ENCODE measurements at places on chromosomes 7 and 10.

GRCh38 chr7:11751807-11752389, 80.1 kb downstream of the THSD7A start:
- peaks cover 7% of the 10 kb centered on the region for H3K4me1 ChIP-seq
- DNase-seq, result no peak
- H3K36me3 ChIP-seq, result no peaks in the 10 kb centered on the region
- no peak overlapping the region for H3K4me3 ChIP-seq
- no peaks in the 10 kb centered on the region for H3K27me3 ChIP-seq

DNA sequence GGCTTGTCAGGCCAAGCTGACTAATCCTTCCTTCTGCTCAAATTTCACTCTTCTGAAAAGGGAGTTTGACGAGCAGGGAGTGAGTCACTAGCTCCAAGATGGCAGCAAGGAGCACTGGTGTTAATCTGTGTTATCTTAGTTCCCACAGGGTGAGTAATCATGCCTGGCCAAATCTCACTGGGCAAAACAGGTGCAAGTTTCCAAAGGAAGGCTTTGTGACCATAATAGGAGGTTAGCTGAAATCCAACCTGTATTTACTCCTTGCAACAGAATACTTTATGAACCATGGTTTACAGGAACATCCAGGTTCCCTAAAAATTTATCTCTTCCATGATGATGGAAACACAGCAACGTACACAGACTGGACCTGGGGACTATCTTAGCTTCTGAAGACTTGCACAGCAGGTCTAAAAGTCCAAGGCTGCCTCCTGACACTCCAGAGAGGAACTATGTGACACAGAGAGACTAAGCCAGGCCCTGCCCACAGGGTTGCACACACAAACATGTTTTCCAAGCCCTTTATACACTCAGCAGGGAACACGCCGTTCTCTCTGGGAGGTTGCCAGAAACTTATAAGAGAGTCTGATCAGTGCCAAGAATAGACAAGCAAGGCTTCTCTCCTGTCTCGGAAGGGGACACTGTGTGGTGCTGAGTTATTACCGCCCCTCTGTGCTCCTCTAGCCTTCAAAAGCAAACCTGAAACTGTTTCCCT, 46.3 kb downstream of the PDK4 start:
- H3K36me3 ChIP-seq, result no peaks in the 10 kb centered on the region
- peak; percentile 51 for DNase-seq
- peaks cover 5% of the 10 kb centered on the region for H3K4me1 ChIP-seq

- no peak overlapping the region for H3K4me3 ChIP-seq
- no peaks in the 10 kb centered on the region for H3K36me3 ChIP-seq
- no peaks in the 10 kb centered on the region for H3K27me3 ChIP-seq
- H3K27ac ChIP-seq, result no peak overlapping the region
These were observed 24.5 kb downstream of the HHEX start for GRCh38 chr10:92714152-92714845.

DNA sequence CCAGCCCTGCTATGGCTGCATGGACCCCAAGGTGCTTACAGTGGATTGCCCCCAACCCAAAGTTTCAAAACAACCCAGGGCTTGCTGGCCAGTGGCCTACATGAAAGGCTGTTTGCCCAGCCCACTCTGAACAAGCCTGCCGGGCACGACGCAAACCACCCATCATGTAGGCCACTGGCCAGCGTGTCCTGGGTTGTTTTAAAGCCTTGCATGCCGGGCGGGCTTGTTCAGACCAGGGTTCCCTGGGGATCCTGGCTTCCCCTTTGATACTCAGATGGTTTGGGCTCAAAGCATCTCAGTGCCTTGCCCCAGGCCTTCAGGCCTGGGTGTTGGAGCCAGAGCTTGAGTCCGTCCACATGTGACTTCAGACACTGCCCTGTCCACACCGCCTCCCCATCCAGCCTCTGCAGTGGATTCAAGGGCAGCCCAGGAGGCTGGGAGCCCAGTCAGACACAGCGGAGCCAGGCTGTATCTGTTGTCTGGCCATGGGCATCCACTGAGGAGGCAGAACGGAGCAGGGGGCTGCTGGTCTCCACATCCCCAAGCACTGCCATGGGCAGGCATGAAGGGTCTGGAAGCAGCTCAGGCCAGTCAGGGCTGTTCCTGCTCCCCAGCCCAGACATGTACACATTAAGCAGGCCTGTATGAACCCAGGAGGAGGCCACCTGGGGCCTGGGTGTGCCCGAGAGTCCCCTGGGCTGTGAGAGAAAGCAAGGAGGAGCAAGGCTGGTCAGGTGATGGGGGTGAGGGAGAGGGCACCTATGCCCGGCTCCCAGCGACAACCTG, 4.0 kb upstream of the ADIRF start:
- H3K27ac ChIP-seq, result peak overlapping the region; percentile 13
- peaks cover 58% of the 10 kb centered on the region for H3K4me1 ChIP-seq
- no peak overlapping the region for H3K4me3 ChIP-seq
- no peaks in the 10 kb centered on the region for H3K27me3 ChIP-seq

- no peak overlapping the region for H3K4me3 ChIP-seq
- no peaks in the 10 kb centered on the region for H3K27me3 ChIP-seq
- DNase-seq, result no peak
- no peaks in the 10 kb centered on the region for H3K4me1 ChIP-seq
- no peak overlapping the region for H3K27ac ChIP-seq
These were observed 1111.6 kb upstream of the SORCS1 start for GRCh38 chr10:108275895-108276685.

DNA sequence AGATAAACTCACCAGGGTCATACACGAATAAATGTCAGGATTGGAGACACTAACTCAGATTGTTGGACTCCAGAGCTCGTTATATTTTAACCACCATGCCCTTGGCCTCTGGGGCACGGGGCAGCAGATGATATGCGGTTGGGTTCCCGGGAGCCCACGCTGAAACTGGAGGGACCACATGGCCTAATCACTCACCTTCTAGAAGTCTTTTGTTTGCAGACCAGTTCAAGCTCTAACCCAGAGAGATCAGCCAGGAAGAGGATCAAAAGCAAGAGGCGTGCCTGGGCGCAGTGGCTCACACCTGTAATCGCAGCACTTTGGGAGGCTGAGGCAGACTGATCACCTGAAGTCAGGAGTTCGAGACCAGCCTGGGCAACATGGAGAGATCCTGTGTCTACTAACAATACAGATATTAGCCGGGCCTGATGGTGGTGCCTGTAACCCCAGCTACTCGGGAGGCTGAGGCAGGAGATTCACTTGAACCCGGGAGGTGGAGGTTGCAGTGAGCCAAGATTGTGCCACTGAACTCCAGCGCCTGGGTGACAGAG, 42.6 kb upstream of the ECHDC3 start:
- no peaks in the 10 kb centered on the region for H3K27me3 ChIP-seq
- H3K4me1 ChIP-seq, result 0 out of 2 replicates have a peak, but pooled peaks cover 7% of the 10 kb centered on the region
- DNase-seq, result no peak
- H3K4me3 ChIP-seq, result no peak overlapping the region

DNA sequence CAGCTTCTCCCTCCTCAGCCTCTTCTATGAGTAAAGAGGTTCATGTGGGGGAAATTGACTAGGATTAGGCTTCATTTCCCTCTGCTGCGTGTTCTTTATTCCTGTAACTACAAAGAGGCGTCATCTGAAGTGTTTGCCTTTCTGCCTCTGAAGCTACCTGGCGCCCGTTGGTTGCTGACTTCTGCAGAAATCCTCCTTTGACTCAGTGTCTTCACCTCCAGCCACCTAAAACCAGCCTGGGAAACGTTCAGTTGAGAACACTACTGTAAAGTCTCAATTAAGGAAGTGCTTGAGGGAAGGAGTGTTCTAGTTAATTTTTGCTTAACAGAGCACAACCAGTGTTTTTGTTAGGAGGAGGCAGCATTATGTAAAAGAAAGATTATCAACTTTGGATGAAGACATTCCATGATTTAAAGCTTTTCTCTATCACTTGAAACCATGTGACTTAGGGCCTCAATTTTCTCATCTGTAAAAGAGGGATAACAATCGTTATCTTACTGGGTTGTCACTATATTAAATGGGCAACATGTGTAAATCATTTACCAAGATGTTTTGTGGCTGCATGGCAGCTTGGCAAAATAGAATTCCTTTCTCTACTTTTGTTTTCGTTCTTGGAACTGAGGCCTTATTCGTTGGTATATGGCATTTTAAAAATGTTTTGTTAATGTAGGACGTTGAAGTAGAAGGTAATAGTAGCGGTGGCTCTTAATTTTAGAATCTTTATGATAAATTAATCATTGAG, 642.9 kb downstream of the SDK1 start:
- no peak for DNase-seq
- H3K4me3 ChIP-seq, result no peak overlapping the region
- H3K36me3 ChIP-seq, result no peaks in the 10 kb centered on the region
- no peak overlapping the region for H3K27ac ChIP-seq
- H3K27me3 ChIP-seq, result peaks cover 4% of the 10 kb centered on the region

GRCh38 chr10:75982611-75983369, 551.4 kb downstream of the LRMDA start:
- H3K4me1 ChIP-seq, result peaks cover 5% of the 10 kb centered on the region
- DNase-seq, result no peak
- H3K36me3 ChIP-seq, result no peaks in the 10 kb centered on the region
- no peaks in the 10 kb centered on the region for H3K27me3 ChIP-seq
- H3K4me3 ChIP-seq, result no peak overlapping the region

DNA sequence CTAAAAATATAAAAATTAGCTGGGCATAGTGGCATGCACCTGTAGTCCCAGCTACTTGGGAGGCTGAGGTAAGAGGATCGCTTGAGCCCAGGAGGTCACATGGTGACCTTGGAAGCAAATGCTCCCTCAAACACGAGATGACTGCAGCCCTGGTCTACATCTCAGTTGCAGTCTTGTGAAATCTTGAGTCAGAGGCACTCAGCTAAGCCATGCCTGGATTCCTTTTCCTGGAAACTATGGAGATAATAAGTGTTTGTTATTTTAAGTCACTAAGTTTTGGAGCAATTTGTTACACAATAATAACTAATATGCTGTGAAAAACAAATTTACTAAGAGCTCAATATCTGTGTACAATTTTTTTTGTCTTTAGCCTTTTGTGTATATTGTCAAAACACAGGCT, 284.3 kb upstream of the KAT6B start:
- H3K27me3 ChIP-seq, result no peaks in the 10 kb centered on the region
- no peak overlapping the region for H3K4me3 ChIP-seq
- no peak for DNase-seq
- H3K36me3 ChIP-seq, result no peaks in the 10 kb centered on the region
- H3K4me1 ChIP-seq, result no peaks in the 10 kb centered on the region

DNA sequence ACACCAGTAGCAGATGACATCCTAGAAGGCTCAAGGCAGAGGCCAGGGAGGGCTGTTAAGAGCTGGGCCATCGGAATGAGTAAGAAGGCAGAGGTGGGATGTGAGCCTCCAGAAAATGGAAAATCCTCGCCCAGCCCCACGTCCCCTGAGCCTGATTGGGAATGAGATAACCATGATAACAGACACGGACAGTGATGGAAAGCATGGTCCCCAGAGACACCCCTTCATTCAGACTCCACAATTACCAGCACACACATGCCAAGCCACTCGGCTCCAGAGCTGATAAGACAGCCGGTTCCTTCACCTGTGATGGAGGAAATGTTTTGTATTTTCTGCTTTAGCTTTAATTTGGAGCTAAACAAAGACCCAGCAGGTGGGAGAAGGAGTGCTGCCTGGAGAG, 106.0 kb downstream of the GRID1 start:
- H3K27me3 ChIP-seq, result no peaks in the 10 kb centered on the region
- H3K36me3 ChIP-seq, result no peaks in the 10 kb centered on the region
- H3K4me1 ChIP-seq, result no peaks in the 10 kb centered on the region
- H3K4me3 ChIP-seq, result no peak overlapping the region
- no peak for DNase-seq
- no peak overlapping the region for H3K27ac ChIP-seq

DNA sequence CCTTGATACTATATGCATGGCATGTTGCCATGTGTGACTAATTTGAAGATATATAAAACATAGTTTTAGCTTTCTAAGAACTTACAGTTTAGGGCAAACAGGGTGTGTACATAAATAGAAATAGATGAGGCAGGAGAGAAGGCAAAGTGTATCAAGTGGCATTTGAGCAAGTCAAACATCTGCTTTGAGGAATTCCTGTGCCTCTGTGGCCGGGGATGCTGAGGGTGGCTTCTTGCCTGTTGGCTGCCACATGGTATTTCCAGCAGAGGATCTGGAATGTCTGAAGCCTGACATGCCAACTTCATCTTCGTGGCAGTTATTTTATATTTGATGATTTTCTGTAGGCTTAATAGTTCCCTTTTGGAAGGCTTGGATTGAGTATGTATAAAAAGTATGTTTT, 6.0 kb downstream of the SSBP1 start:
- no peaks in the 10 kb centered on the region for H3K27me3 ChIP-seq
- H3K4me3 ChIP-seq, result no peak overlapping the region
- H3K27ac ChIP-seq, result no peak overlapping the region
- peaks cover 80% of the 10 kb centered on the region for H3K36me3 ChIP-seq
- peaks cover 6% of the 10 kb centered on the region for H3K4me1 ChIP-seq

DNA sequence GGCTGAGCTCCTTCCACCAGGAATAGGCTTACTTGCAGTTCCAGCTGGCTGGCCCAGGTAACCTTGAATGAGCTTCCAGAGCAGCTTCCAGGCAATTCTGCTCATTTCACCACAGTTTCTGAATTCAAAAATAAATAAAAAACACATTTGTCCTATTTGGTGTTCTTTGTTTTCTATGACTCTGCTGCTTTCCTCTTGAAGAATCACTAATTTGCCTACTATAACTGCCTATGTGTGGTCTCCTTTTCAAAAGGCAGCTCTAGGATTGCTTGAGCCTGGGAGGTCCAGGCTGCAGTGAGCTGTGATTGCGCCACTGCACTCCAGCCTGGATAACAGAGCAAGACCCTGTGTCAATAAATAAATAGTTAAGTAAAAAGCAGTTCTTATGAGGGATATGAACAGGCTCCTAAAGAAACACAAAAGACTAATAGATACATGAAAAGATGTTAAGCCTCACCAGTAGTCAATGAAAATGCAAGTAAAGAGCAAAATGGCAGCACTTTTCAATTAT, 19.5 kb upstream of the TNPO3 start:
- H3K27ac ChIP-seq, result no peak overlapping the region
- no peak for DNase-seq
- no peaks in the 10 kb centered on the region for H3K4me1 ChIP-seq
- H3K36me3 ChIP-seq, result no peaks in the 10 kb centered on the region
- H3K4me3 ChIP-seq, result no peak overlapping the region

- H3K4me1 ChIP-seq, result peaks cover 12% of the 10 kb centered on the region
- peak overlapping the region; percentile 77 for H3K27ac ChIP-seq
- DNase-seq, result no peak
- H3K4me3 ChIP-seq, result peak overlapping the region; percentile 85
- no peaks in the 10 kb centered on the region for H3K27me3 ChIP-seq
These were observed 1.3 kb downstream of the CNNM2 start for GRCh38 chr10:102919246-102919959.

- H3K27ac ChIP-seq, result no peak overlapping the region
- H3K4me3 ChIP-seq, result no peak overlapping the region
- no peaks in the 10 kb centered on the region for H3K4me1 ChIP-seq
- H3K27me3 ChIP-seq, result no peaks in the 10 kb centered on the region
These were observed 12.7 kb upstream of the PURB start for GRCh38 chr7:44898039-44898438.

DNA sequence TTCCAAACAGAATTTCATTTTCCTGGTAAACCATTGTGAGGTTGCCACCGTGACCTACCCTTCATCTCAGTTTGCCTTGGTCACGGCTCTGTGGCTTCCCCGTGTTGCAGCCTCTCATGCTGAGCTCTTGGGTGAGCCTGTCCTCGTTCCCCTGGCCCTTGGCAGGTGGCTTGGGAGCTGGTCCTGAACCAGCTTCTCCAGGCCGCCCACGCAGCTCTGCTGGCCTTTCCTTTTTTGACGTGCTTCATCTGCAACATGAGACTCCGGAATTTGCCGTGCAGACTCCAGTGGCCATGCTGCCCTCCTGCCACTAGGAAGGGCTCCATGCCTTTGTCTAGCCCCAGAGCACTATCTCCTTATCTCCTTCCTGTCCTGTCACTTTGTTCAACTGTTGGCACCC, 93.0 kb upstream of the NPS start:
- H3K4me3 ChIP-seq, result no peak overlapping the region
- H3K4me1 ChIP-seq, result no peaks in the 10 kb centered on the region
- H3K27ac ChIP-seq, result no peak overlapping the region
- no peaks in the 10 kb centered on the region for H3K27me3 ChIP-seq
- no peak for DNase-seq
- H3K36me3 ChIP-seq, result no peaks in the 10 kb centered on the region

Data from HCT116 (cell line).